IMR-90 (cell line): ENCODE measurements at places on chromosomes 6 and 20. TPM values are rescaled to one million over a fixed set of nuclear protein-coding genes. Genes with fewer than 3 reads are reported as not detected.

ATF6B gene
- total RNA-seq: 5.3 and 7.9 TPM in 2 replicates

EPHA7 gene
- total RNA-seq: not detected in 2 replicates

RAD21L1 gene
- total RNA-seq: under 0.01 TPM in 1 of 2 replicates, not detected in the other

KCNQ5 gene
- total RNA-seq: 1.3 and 1.7 TPM in 2 replicates

LIME1 gene
- 0.28 and 0.36 TPM in 2 replicates for total RNA-seq

ID1 gene
- 174 and 186 TPM in 2 replicates for total RNA-seq

JPH2 gene
- total RNA-seq: 0.54 and 0.83 TPM in 2 replicates

SLC17A2 gene
- total RNA-seq: not detected in 2 replicates

CGA gene
- total RNA-seq: not detected in 2 replicates

NEURL2 gene
- 0.56 and 1.1 TPM in 2 replicates for total RNA-seq

MEP1A gene
- not detected in 2 replicates for total RNA-seq

RBM24 gene
- total RNA-seq: 4.1 and 6.7 TPM in 2 replicates

TTK gene
- 21.5 and 35.3 TPM in 2 replicates for total RNA-seq

MED20 gene
- 35.6 and 38.2 TPM in 2 replicates for total RNA-seq

COL9A1 gene
- total RNA-seq: not detected in 2 replicates

TBXT gene
- not detected in 2 replicates for total RNA-seq

SLC22A7 gene
- total RNA-seq: not detected in 2 replicates

PGC gene
- not detected in 2 replicates for total RNA-seq

POM121L2 gene
- total RNA-seq: not detected in 2 replicates

CNKSR3 gene
- total RNA-seq: 15.0 and 15.8 TPM in 2 replicates

SNPH gene
- total RNA-seq: 4.5 and 4.7 TPM in 2 replicates

SLA2 gene
- not detected in 2 replicates for total RNA-seq

GCNT2 gene
- 0.83 and 0.90 TPM in 2 replicates for total RNA-seq

ADGRG6 gene
- 20.3 and 22.5 TPM in 2 replicates for total RNA-seq

HRH3 gene
- total RNA-seq: not detected in 2 replicates

MLIP gene
- not detected in 2 replicates for total RNA-seq

RGS17 gene
- 1.4 and 1.7 TPM in 2 replicates for total RNA-seq

RNF114 gene
- 44.6 and 49.7 TPM in 2 replicates for total RNA-seq

ARMH2 gene
- not detected in 2 replicates for total RNA-seq

COL11A2 gene
- under 0.01 TPM in 2 replicates for total RNA-seq

MAFB gene
- total RNA-seq: not detected in 2 replicates

MYO6 gene
- total RNA-seq: 6.8 and 9.4 TPM in 2 replicates

RRAGD gene
- total RNA-seq: not detected in 2 replicates

DSP gene
- total RNA-seq: 20.1 and 23.6 TPM in 2 replicates

FAM209B gene
- not detected in 2 replicates for total RNA-seq

ERVFRD-1 gene
- not detected in 2 replicates for total RNA-seq

CYP39A1 gene
- under 0.01 TPM in 1 of 2 replicates, not detected in the other for total RNA-seq

ZNF341 gene
- 1.1 TPM in 2 replicates for total RNA-seq

BPIFB1 gene
- not detected in 2 replicates for total RNA-seq

PACRG gene
- not detected in 2 replicates for total RNA-seq

TFAP2A gene
- total RNA-seq: 0.72 and 1.1 TPM in 2 replicates
